ENCODE measurements at places on chromosomes 4 and X.

DNA sequence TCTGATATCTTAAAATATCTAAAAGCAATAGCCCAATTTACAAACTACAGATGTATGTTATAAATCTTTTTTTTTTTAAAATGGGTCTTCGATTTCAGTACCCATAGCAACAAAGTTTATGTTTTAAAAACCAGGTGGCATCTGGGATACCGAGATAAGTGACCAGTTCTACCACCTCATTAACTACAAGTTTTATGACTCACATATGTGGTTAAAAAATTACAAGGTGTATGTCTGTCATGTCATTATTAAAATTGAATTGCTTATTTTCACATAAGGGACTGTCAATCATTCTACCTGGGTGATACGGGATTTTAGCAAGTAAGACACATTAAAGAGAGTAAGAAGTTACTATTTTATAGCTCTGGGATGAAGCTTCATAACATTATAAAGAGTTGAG lies 192.0 kb upstream of the ETNPPL start:
- no peak for DNase-seq

- DNase-seq, result peak; percentile 75
Observed at GRCh38 chrX:112696481-112696880, 16.7 kb upstream of the LHFPL1 start.

DNA sequence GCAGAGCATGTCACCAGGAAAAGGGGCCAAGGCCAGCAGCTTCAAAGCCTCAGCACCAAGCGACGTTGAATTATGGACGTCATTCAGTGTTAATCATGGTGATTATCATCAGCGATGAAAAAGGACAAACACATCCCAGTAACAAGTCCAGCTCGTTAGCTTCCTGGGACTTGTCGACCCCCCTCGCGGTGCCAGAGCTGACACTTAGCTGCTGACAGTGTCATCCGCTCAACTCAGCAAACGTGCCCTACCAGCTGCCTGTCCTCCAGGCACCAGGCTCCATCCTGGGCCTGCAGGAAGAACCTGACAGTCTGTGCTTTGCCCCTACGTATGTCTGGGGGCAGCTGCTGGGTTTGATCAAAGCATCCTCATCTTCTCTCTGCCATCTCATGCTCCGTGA lies 137.0 kb upstream of the PSAPL1 start:
- no peak for DNase-seq

- DNase-seq, result peak; percentile 13
Observed at GRCh38 chr4:182447767-182448280, 204.6 kb downstream of the TENM3 start.

GRCh38 chr4:21592970-21593670 lies 355.5 kb downstream of the KCNIP4 start:
- DNase-seq, result no peak

DNA sequence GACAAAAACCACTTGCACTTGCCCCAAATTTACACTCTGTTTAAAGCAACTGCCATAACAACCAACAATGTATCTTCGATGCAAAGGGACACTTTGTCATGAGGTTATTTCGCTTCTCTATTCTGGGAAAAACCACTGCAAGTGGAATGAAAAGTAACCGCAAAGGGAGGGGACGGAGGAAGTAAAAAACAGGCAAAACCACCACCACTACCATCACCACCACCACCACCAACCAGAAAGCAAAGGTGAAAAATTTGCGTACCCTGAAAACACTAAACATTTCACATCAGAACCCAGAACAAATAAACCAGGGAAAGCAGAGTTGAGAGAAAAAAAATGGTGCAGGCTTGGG lies 1.2 kb upstream of the N4BP2 start:
- DNase-seq, result no peak

DNA sequence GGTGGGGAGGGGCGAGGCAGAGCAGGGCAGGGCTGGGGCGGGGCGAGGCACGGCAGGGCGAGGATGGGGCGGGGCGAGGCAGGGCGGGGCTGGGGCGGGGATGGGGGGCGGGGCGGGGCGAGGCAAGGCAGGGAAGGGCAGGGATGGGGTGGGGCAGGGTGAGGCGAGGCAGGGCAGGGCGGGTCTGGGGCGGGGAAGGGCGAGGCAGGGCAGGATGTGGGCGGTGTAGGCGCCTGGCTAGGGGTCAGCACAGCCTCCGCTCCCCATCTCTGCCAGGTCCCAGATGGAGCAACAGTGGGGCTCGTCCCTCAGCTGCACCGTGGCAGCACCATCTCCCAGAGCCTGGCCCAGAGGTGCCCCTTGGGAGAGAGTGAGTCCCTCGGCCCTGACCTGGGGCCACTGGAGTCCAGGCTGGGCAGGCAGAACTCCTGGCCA lies 4.2 kb upstream of the SRPK3 start:
- DNase-seq, result no peak

GRCh38 chr4:24807611-24808010 lies 12.2 kb downstream of the SOD3 start:
- no peak for DNase-seq

DNA sequence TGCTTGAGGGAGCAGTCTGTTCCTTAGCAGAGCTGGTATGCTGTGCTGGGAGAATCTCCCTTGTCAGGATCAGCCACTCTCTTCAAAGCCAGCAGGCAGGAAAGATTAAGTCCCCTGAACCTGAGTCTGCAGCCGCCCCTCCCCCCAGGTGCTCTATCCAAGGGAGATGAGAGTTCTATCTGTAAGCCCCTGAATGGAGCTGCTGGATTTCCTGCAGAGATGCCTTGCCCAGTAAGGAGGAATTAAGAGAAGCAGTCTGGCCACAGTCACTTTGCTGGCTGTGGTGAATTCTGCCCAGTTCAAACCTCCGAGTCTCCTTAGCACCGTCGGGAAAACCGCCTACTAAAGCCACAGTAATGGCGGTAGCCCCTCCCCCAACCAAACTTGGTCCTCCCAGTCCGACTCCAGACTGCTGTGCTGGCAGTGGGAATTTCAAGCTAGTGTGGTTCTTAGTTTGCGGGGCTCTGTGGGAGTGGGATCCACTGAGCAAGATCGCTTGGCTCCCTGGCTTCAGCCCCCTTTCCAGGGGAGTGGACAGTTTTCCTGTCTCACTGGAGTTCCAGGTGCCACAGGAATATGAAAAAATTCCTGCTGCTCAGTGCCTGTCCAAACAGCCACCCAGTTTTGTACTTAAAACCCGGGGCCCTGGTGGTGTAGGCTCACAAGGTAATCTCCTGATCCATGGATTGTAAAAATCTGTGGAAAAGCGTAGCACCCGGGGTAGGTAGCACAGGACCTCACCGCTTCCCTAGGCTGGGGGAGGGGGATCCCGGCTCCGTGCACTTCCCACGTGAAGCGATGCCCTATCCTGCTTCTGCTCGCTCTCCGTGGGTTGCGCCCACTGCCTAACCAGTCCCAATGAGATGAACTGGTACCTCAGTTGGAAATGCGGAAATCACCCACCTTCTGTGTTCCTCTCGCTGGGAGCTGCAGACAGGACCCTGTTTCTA lies 38.0 kb downstream of the RAB28 start:
- DNase-seq, result no peak

GRCh38 chr4:30396772-30397475 lies 323.2 kb upstream of the PCDH7 start:
- peak; percentile 53 for DNase-seq

DNA sequence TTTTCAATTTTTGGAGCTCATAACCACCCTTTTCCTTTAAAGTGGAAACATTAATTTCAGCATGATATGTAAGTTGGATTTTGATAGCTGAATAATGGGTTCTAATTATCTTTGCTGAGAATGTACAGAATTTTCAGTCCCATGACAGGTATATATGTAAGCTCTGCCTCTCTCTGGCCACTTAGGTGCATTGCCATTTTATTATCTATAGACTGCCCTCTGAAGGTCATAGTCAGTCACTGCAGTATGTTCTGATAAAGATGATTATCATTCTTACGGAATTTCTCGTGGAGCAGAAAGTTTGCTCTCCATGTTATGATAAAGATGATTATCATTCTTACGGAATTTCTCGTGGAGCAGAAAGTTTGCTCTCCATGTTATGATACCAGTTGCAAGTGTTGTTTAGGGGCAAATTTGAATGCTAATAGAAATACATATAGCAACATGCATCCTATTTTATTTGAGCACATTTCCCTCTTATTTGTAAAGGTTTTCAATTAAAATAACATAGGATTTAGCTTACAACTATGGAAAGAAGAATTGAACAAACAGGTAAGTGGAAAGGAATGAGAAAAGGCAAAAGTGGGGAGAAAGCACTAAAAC lies 10.4 kb downstream of the AFP start:
- DNase-seq, result peak; percentile 51

GRCh38 chr4:61877266-61877665 lies 677.1 kb downstream of the ADGRL3 start:
- no peak for DNase-seq

GRCh38 chr4:158915683-158916241 lies 146.9 kb downstream of the FNIP2 start:
- DNase-seq, result peak; percentile 3

DNA sequence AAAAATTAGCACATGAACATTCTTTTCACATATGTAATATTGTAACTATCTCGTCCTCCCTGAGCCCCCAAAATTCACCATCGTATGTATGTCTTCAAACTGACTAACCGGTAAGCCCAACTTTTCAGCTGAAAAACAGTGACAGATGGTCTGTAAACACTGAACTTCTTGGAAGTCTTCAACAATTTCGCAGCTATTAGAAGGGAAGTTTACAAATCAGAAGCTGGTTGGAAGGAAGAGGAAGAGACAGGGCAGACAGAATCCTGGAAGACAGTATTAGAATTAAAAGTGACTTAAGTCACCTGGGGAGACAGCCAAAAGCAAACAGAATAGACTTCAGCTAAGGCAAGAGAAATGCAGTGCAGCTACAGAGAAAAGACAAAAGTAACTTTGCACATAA lies 858.4 kb downstream of the ADGRL3 start:
- no peak for DNase-seq

- no peak for DNase-seq
Observed at GRCh38 chrX:101450085-101450484, 35.2 kb upstream of the ARMCX4 start.

- DNase-seq, result no peak
Observed at GRCh38 chr4:77050962-77051361, 24.8 kb downstream of the CCNI start.

GRCh38 chr4:175054980-175055379 lies 136.8 kb downstream of the ADAM29 start:
- DNase-seq, result no peak
